Neural progenitor cell (in vitro differentiated cells): ENCODE measurements at places on chromosomes 4 and X. TPM values are rescaled to one million over a fixed set of nuclear protein-coding genes. Genes with fewer than 3 reads are reported as not detected.

- H3K4me3 ChIP-seq = no peak overlapping the region
- DNase-seq = peak; percentile 15
- no peaks in the 10 kb centered on the region for H3K4me1 ChIP-seq
- H3K27me3 ChIP-seq = no peaks in the 10 kb centered on the region
- no peak overlapping the region for H3K27ac ChIP-seq
Observed at GRCh38 chr4:54550395-54551171, 107.2 kb upstream of the KIT start.

The EMCN gene
- not detected in 2 replicates for total RNA-seq

The AREG gene
- total RNA-seq = not detected in 2 replicates

DNA sequence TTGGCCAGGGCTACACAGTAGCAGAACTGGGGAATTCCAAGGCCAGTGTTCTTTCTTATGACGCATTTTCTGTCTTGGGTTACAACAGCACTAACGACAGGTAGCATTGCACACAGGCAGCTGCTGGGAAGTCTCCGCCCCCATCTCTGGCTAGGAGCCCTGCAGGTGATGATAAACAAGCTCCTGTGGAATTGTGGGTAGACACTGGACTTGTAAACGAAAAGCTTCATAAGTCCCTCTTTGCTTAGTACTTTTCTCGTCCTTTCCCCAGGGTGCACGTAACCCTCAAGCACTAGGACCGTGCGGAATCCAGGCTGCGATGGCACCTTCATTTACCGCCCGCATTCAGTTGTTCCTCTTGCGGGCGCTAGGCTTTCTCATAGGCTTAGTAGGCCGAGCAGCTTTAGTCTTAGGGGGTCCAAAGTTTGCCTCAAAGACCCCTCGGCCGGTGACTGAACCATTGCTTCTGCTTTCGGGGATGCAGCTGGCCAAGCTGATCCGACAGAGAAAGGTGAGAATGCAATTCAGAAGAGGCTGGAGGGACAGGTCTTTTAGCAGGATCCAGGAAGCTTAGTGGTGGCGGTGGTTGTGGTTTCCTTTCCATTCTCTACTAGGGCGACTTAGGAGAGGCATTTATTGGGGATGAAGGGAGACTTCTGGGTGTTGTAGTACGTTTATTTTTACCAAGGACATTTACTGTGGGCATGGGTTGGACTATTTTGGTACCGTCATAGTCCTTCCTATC, at the start of gene FAAH2:
TSS of gene FAAH2 (plus strand) at position 200 of the 745 bp plus-strand sequence. CDS start at position 320, 120 bp downstream.
- DNase-seq = peak; percentile 73
- H3K27me3 ChIP-seq = no peaks in the 10 kb centered on the region
- H3K4me1 ChIP-seq = peaks cover 8% of the 10 kb centered on the region
- no peaks in the 10 kb centered on the region for H3K36me3 ChIP-seq
- H3K4me3 ChIP-seq = peak within 1 kb of the TSS; percentile 61

- H3K4me3 ChIP-seq = no peak overlapping the region
- H3K36me3 ChIP-seq = no peaks in the 10 kb centered on the region
- H3K27me3 ChIP-seq = peaks cover 7% of the 10 kb centered on the region
- H3K4me1 ChIP-seq = no peaks in the 10 kb centered on the region
Observed at GRCh38 chr4:52665592-52665991, 6.5 kb upstream of the USP46 start.

The CDKL2 gene
- 1.2 and 2.9 TPM in 2 replicates for total RNA-seq

DNA sequence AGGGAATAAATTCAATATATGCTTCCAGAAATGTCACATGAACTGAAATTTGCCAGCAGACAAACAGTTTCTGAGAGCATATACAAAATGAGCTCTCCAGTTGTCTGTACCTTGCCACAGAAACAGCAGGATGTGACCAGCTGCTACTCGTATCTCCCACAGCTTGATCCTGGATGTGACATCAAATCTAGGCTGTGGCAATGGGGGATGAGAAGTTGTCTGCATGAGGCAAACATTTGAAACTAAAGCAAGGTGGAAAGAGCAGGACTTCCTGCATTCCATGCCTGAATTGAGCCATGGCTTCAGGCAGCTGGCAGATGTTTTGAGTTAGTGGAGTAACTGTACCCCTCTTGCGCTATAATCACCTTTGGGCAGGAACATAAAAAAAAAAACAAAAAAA, 1724.0 kb downstream of the RPA4 start:
- H3K27ac ChIP-seq = no peak overlapping the region
- H3K27me3 ChIP-seq = no peaks in the 10 kb centered on the region
- peaks cover 34% of the 10 kb centered on the region for H3K4me1 ChIP-seq
- no peak overlapping the region for H3K4me3 ChIP-seq
- DNase-seq = no peak

DNA sequence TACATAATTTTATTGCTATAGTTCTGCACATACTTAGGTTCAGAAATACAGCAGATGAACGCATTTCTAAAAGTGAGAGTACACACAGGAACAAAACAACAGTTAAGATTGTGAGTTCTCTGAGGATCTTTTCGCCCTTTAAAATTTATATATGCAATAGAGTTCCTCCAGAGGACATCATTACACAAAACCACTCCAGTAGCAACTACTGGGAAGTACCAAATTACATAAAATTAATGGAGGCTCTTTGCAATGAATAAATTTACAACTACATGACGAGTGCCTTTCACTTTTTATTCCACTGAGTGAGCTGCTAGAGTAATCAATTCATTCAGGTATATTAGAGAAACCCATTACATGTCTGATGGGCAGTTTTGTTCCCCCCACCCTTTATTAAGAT, 107.2 kb downstream of the PPP3CA start:
- H3K27ac ChIP-seq = no peak overlapping the region
- no peaks in the 10 kb centered on the region for H3K36me3 ChIP-seq
- H3K4me3 ChIP-seq = no peak overlapping the region

DNA sequence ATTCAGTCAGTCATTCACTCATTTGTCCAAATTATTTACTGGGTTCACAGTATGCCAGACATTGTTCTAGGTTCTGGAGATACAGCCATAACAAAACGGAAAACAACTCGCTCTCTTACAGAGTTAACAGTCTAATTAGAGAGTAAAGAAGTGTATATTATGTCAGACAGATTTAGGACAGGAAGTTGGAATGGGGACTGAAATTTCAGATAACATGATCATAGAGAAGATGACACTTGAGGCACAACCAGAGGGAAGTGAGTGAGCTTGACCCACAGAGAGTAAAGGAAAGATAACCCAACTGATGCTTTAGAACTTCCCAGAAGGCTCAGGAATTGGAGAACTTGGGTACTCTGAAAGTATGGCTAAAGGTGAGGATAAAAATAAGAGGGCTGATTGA, 139.4 kb downstream of the ZAR1 start:
- H3K4me3 ChIP-seq = no peak overlapping the region
- DNase-seq = no peak
- H3K36me3 ChIP-seq = no peaks in the 10 kb centered on the region
- no peaks in the 10 kb centered on the region for H3K27me3 ChIP-seq

The SAGE1 gene
- total RNA-seq = not detected in 2 replicates

GRCh38 chr4:141659539-141659938, 23.2 kb downstream of the IL15 start:
- no peaks in the 10 kb centered on the region for H3K27me3 ChIP-seq
- H3K4me1 ChIP-seq = no peaks in the 10 kb centered on the region
- no peaks in the 10 kb centered on the region for H3K36me3 ChIP-seq
- no peak for DNase-seq

- no peaks in the 10 kb centered on the region for H3K4me1 ChIP-seq
- H3K4me3 ChIP-seq = no peak overlapping the region
- no peaks in the 10 kb centered on the region for H3K36me3 ChIP-seq
- H3K27me3 ChIP-seq = no peaks in the 10 kb centered on the region
- H3K27ac ChIP-seq = no peak overlapping the region
Observed at GRCh38 chrX:132165651-132166050, 37.8 kb upstream of the FRMD7 start.

DNA sequence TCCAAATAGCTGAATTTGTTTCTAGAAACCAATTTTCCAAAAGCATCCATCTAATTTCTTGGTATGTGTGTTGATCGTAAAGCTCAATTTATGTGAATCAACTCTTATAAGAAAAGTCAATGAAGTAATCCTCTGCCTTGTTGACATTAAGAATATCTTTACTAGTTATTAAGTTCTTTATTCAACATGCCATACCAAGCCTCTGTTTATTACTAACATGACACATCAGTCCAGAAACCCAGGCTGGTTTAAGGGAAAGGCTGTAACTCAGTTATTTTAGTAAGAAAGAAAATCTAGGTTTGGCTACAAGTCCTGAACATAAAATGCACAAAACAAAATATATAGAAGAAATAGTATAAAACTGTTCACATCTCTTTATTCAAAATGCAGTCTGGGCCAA, 48.0 kb downstream of the KLHL34 start:
- H3K27ac ChIP-seq = no peak overlapping the region
- no peaks in the 10 kb centered on the region for H3K4me1 ChIP-seq
- no peaks in the 10 kb centered on the region for H3K27me3 ChIP-seq
- no peak for DNase-seq

The RTL3 gene
- total RNA-seq = not detected in 2 replicates

DNA sequence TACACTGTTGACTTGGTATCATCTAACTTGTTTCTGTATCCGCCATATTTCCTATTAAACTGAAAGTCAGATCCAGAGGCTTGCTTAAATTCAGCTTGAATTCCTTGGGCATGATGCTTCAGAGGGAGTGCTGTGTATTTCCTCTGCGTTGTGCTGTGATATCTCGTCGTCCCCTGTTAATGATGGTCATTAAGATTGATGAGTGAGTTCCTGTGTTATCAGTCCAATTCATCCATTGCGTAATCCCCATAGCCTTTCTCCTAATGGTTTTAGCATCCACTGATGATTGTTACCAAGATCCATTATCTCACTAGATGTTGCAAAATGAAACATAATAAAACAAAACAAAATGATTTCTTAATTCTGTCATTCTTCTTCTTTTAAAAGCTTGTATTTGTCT, 31.3 kb upstream of the CHM start:
- no peak for DNase-seq
- H3K27me3 ChIP-seq = no peaks in the 10 kb centered on the region
- H3K27ac ChIP-seq = no peak overlapping the region
- H3K4me3 ChIP-seq = no peak overlapping the region
- H3K36me3 ChIP-seq = no peaks in the 10 kb centered on the region

The NAP1L2 gene
- 13.3 and 22.6 TPM in 2 replicates for total RNA-seq

GRCh38 chr4:1090036-1090435, 23.3 kb downstream of the RNF212 start:
- H3K27me3 ChIP-seq = no peaks in the 10 kb centered on the region
- H3K4me1 ChIP-seq = no peaks in the 10 kb centered on the region
- no peak for DNase-seq
- H3K36me3 ChIP-seq = no peaks in the 10 kb centered on the region
- no peak overlapping the region for H3K4me3 ChIP-seq

GRCh38 chrX:9482408-9482807, 17.6 kb downstream of the TBL1X start:
- no peak for DNase-seq
- H3K4me3 ChIP-seq = no peak overlapping the region
- no peaks in the 10 kb centered on the region for H3K27me3 ChIP-seq
- peaks cover 3% of the 10 kb centered on the region for H3K36me3 ChIP-seq
- no peak overlapping the region for H3K27ac ChIP-seq
- no peaks in the 10 kb centered on the region for H3K4me1 ChIP-seq

GRCh38 chr4:7812231-7812857, 127.3 kb downstream of the AFAP1 start:
- H3K27ac ChIP-seq = no peak overlapping the region
- no peaks in the 10 kb centered on the region for H3K36me3 ChIP-seq
- H3K4me1 ChIP-seq = peaks cover 18% of the 10 kb centered on the region
- no peaks in the 10 kb centered on the region for H3K27me3 ChIP-seq
- H3K4me3 ChIP-seq = no peak overlapping the region

GRCh38 chr4:56438766-56439165, 2.7 kb downstream of the PAICS start:
- peaks cover 41% of the 10 kb centered on the region for H3K4me1 ChIP-seq
- H3K27ac ChIP-seq = no peak overlapping the region
- H3K4me3 ChIP-seq = peak overlapping the region; percentile 82
- H3K27me3 ChIP-seq = no peaks in the 10 kb centered on the region

The PDGFRA gene
- total RNA-seq = 1.8 and 2.1 TPM in 2 replicates

The SMIM10L2A gene
- total RNA-seq = 1.9 and 5.9 TPM in 2 replicates

- no peak overlapping the region for H3K27ac ChIP-seq
- peaks cover 4% of the 10 kb centered on the region for H3K4me1 ChIP-seq
- DNase-seq = no peak
- no peaks in the 10 kb centered on the region for H3K27me3 ChIP-seq
Observed at GRCh38 chrX:70423936-70424675, 992 bp downstream of the GDPD2 start.

The TEX13D gene
- not detected in 2 replicates for total RNA-seq

The DCAF12L2 gene
- total RNA-seq = 1.6 and 2.4 TPM in 2 replicates

DNA sequence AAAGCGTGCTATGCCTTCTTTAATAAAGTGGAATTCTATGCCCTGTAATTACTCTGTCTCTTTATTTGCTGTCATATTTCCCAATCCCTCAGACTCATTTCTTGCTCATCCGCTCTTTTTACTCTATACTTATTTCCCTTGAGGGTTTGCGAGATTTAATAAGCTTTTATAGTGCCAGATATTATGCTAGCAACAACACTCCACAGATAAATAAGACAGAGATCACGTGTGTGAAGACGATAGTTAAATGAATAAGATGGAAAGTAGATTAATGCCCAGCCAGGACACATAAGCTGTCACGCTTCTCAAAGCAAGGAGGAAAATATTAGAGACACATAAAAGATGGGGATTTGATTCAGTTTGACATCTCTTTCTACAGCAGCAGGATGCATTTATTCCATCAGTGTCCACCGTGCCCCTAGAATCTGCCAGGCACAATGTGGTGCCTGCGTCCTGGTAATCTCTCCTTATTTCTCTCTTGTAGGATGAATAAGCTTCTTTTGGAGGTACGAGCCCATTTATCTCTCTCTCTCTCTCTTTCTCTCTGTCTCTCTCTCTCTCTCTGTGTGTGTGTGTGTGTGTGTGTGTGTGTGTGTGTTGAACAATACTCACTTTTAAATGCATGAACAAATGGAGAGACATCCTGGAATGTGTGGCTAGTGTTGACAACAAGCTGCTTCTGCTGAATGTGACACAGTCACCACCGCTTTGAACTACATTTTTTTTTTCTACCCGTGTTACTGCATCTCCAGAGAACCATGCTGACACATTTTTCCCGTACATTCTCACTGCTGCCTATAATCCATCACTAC, 48.2 kb downstream of the TMEM156 start:
- H3K27ac ChIP-seq = peak overlapping the region; percentile 36
- peaks cover 28% of the 10 kb centered on the region for H3K4me1 ChIP-seq
- H3K27me3 ChIP-seq = no peaks in the 10 kb centered on the region
- peak; percentile 16 for DNase-seq
